Eye (tissue), 1 donor: ENCODE measurements at places on chromosomes 5 and 9.

- no peak for DNase-seq
These were observed 28.7 kb downstream of the GALNT12 start for GRCh38 chr9:98836206-98836605.

DNA sequence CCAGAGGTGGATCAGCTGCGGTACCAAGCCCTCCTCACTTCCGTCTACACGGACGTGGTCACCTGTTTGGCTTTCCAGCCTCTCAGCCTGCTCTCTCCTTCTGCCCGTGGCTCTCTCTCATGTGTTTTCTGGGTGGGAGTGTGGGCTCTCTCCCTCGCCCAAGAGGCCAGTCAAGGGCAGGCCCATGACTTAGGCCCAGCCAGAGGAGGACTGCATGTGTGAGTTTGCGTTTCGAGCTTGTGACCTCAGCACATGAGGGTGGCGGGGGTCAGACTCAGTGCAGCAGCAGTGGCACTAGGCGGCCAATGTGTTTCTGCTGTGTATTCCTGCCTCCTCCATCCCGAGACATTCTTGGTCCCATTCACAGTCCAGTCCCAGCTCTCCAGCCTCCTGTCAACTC, 82.5 kb upstream of the SMIM23 start:
- DNase-seq = no peak

DNA sequence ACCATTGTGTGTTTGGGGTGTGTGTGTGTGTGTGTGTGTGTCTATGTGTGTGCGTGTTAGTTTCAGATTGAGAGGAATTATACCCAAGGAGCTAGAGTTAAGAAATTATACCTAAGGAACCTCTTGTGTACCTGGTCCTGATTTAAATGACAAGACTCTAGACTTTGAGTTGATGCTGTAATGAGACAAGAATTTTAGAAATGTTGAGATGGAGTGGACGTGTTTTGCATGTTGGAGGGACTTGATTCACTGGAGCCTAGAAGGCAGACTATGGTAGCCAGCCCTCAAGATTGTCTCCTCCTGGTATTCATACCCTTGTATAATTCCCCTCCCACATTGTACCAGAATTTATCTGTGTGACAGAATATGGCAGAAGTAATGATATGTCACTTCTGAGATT, 52.4 kb upstream of the HSPB3 start:
- DNase-seq = no peak

GRCh38 chr9:16459421-16460148, 410.9 kb downstream of the BNC2 start:
- peak; percentile 26 for DNase-seq

GRCh38 chr5:143267186-143267585, 136.3 kb downstream of the NR3C1 start:
- DNase-seq = no peak

DNA sequence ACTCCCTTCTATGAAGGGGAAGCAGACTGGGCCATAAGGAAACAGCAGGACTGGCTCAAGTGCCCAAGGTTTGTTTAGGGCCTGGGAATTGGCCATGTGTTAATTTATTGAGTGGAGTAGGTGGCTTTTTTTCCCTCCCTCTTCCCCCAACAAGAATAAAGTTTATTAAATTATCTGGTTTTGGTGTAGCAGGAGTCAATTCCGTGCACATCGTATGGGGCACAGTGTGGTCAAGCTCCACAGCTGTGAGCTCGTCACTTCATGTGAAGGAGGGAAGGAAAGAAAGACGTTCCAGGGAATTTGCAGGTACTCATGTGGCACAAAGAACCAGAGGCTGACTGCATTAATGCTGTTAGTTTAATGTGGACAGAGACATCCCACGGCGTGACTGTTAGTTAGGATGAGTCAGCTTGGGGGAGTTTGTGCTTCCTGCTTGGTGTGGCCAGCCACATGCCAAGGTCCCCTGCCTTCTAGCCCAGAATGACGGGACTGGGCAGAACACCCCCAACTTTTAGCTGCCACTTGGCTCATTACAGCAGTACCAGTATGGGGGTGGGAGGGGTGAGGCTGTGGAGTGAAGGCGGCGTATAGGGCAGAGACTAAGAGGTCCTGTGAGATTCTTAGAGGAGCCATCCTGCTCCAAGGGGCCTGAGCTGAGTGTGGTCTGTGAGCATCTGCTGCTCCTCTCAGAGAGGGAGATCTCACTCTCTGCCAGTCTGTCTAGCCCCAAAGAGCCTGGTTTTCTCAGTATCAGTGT, 33.2 kb downstream of the CSF1R start:
- DNase-seq = no peak

DNA sequence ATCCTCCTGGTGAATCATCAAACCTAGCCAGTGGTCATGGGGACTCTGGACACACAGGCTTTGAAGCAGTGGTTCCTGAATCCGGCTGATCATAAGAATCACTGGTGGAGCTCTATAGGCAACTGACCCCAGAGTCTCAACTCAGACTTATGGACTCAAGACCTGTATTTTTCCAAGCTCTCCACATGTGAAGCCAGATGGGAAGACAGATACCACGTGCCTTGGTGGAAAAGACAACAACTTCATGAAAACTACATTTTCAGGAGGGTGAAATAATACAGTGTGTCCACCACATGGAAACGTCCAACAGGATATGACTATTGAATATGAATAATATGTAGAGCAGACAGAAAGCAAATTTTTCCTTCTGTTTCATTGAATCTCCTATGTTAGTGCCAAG, 33.7 kb downstream of the GABRP start:
- DNase-seq = no peak

GRCh38 chr5:155053501-155053900, 39.9 kb downstream of the KIF4B start:
- DNase-seq = no peak

DNA sequence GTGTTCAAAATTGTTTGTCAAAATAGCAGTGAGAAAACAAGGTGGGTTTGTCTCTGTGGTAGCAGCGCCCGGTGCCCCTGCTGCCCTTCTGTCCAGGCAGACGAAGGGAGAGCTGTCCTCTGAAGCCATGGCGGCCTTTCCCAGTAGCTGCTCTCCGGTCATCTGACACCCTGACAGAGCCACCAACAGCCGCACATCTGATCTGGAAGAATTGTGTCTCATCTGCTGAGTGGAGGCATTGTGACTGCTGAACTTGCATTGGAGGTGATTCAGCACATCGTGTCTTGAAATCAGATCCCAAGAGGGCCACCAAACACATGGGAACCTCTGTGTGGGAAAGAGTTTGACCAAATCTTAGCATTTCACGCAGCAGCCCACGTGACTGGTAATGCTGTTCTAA, 337.6 kb upstream of the IRX1 start:
- no peak for DNase-seq

- no peak for DNase-seq
These were observed 162.0 kb upstream of the PTCH1 start for GRCh38 chr9:95678759-95679158.

DNA sequence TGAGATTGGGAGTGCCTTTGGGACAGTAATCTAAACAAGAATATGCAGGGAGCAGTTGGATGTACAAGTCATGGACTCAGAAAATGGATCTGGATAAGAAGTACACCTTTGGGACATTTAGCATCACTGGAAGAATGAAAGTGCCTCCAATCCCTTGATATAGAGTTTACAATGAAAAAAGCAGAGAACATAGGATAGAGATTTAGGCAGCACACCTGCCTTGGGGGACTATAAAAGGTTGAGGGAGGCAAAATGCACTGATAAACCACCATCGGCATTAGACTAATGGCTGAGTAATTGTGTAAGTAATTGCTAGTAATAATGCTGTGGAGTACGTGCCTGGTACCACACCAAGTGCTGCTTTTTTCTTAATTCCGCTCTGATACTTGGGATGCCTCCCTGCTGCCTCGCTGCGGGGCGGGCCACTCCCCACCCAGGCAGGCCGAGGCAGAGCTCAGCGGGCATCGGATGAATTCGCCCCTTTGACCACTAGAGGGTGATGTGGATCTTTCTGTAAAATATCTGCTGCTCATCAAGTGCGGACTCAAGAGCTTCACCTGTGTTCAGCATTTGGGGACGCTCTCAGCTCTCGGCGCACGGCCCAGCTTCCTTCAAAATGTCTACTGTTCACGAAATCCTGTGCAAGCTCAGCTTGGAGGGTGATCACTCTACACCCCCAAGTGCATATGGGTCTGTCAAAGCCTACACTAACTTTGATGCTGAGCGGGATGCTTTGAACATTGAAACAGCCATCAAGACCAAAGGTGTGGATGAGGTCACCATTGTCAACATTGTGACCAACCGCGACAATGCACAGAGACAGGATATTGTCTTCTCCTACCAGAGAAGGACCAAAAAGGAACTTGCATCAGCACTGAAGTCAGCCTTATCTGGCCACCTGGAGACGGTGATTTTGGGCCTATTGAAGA, 99.9 kb downstream of the ANKRD18B start:
- DNase-seq = peak; percentile 91

- no peak for DNase-seq
These were observed 31.4 kb downstream of the GCNT1 start for GRCh38 chr9:76490249-76490990.
